ENCODE measurements at places on chromosomes 7 and 10.
A peak's percentile ranks its signal among the peaks of the same experiment; 100 is the strongest.

DNA sequence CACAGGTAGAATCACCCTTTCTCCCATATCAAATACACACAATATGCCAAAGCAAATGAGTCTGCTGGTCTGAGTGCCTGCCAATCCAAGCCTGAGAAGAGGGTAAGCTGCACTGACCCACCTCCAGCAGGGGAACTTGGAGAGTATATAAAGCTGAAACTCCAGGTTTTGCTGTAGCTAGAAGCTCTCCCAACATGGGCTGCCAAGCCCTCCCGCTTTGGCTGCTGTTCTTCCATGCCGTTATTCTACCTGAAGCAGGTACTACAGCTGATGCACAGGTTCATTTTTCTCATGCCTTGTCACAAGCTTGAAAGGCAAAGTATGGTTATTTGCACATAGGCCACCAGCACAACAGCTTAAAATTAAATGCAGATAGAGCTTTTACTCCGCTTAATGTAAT lies 21.5 kb upstream of the C10orf120 start:
- no peak for DNase-seq

GRCh38 chr7:137446025-137446424 lies 102.5 kb upstream of the PTN start:
- DNase-seq = no peak

DNA sequence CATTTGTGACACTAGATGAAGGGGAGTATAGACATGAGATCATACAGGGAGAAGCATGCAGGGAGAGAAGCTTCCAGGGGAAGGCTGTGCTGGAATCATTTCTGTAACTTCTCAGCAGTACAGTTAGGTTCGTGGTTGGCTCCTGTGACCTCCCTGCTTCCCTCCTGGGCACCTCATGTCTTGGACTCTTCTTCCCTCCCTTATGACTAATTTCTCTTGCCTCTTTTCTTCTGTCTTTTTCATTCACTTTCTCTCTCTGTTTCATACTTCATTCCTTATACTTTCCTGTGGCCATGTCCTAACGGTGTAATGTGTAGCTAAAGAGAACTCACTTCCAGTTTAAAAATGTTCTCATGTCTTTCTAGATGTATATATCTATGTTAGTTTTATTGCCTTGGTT lies 19.1 kb upstream of the HKDC1 start:
- no peak for DNase-seq

GRCh38 chr10:70114902-70115301 lies 17.7 kb downstream of the AIFM2 start:
- DNase-seq = no peak

GRCh38 chr10:132817701-132818211 lies 31.8 kb upstream of the NKX6-2 start:
- DNase-seq = no peak

GRCh38 chr7:157886711-157887110 lies 549.9 kb downstream of the DNAJB6 start:
- DNase-seq = no peak

DNA sequence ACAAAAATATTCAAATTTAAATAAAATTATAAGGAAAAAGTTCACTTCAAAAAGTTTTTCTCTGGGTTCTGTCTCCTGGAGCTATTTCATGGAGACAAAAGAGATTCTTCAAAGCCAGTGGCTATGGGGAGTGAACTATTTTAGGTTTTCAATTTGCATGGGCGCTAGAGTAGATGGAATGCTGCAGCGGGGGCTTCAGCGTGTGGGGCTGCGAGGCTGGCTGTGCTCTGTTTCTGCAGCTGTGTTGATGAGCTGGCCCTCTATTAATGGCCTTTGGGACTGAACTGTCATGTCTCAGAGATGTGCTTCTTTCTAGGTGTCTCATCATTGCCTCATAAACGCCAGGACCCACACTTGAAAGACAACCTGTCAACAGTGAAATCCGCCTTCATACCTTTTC lies 108.4 kb upstream of the NPY start:
- DNase-seq = no peak

- no peak for DNase-seq
Measured at GRCh38 chr10:116124777-116125176, 148.2 kb downstream of the GFRA1 start.

- DNase-seq = no peak
Measured at GRCh38 chr7:37045681-37046179, 321.4 kb upstream of the AOAH start.

GRCh38 chr7:22628112-22628511 lies 98.9 kb upstream of the IL6 start:
- DNase-seq = no peak

DNA sequence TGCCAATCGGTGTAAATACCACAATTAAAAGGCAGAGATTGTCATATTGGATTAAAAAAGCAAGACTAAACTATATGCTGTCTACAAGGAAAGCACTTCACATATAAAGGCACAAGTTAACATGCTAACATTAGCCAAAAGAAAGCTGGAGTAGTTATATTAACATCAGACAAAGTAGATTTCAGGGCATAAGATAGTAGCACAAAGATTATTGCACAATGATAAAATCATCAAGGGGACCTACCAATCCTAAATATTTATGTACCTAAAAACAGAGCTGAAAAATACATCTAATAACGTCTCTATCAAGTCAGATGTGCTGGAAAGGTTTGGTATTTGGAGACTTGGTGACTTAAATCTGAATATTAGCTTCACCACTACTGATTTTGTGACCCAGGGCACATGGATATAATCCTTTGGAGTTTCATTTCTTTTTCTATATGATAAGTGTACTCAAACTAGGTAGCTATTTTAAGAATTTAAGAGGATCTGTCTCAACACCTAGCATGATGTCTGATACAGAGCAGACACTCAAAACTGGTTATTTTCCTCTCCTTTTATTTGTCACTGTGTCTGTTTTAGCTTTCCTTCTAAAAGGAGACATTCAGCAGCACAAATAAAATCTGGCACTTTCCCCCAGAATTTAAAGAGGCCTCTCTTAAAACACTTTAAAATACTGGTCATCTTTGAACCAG lies 156.5 kb downstream of the DOCK4 start:
- no peak for DNase-seq

GRCh38 chr7:94792241-94792640 lies 115.2 kb upstream of the PPP1R9A start:
- no peak for DNase-seq

DNA sequence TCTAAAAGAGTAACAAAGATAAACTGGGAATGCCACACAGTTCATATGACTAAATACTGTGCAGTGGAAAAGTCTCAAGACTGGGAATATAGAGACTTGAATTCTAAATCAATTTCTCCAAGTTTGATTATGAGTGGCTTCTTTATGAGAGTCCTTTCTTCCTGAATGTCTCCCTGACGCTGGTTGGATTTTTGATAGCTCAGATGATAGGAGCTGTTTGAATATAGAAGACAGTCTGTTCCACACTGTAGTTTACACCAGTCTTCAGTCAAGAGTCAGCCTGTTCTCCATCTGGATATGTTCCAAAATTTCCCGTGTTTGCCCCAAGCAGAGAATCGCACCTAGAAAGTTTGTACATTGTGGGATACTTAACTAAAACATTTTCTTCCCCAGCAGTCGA lies 173.7 kb downstream of the LRMDA start:
- no peak for DNase-seq

DNA sequence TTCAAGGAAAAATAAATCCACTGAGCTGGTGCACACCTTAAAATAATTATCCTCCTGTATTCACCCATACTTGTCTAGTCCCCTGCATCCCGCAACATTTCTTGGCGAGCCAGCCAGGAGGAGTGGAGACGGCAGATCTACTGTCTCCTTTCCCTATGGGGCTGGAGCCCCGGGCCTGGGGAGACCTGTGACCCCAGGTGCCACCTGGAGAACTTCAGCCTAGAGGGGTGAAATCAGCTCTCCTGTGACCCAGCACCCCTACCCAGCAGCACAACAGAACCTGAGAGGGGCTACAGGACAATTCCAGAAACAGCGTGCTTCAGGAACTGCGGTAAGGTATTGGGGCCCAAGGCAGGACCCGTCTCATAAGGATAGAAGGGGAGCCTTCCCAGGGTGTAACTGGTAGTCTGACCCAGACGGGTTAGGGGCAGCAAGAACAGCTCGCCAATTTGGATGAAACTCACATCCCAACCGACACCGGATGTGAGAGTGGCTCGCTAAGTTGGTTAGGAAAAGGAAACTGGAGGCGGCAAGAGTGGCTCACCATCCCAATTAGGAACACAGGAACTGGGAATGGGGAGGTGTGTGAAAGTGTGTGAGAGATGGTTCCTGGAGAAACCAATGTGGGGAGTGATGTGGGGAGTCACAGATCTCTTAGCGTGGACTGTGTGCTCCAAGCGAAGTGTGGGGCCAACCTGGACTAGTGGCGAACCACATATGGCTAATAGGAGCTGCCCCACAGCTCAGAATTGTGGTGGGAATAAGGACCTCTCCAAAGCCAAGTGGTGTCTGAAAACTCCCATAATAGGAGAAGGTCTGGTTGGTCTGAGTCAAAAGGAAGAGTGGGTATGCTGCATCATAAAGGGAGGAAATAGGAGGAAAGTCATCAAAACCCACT lies 15.1 kb upstream of the DENND2A start:
- DNase-seq = no peak

- no peak for DNase-seq
Measured at GRCh38 chr7:36762394-36762793, 38.1 kb upstream of the AOAH start.

DNA sequence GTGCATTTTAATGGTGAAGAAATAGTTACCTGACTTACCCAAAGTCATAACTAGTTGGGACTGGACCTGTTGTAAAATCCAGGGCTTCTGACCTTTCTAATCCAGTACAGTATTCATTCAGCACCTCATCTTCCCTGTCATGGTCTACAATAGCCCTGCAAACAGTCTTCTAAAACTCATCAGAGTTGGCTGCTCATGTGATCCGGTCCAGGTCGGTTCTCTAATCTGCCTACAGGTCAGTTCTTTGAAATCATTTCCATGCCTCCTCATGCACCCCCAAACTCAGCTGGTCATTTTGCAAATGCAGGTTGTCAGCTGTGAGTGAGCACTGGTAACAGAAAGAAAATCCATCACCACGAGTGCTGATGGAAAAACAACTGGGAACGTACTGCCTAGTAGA lies 451.6 kb upstream of the GALNT17 start:
- DNase-seq = no peak

DNA sequence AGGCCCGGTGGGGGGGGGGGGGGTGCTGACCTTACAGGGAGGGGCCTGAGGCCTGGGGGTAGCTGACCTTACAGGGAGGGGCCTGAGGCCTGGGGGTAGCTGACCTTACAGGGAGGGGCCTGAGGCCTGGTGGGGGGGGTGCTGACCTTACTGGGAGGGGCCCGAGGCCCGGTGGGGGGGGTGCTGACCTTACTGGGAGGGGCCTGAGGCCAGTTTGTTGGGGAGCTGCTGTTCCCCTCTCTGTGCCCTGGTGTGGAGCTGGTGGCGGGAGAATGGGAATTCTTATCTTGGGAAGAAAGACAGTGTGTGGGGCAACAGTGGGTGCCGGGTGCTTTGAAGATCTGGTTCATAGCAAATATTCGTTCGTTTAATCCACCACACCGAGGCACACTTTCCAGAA lies 46.6 kb upstream of the CFAP46 start:
- DNase-seq = no peak

- DNase-seq = peak; percentile 42
Measured at GRCh38 chr7:4791738-4792536, 16.5 kb downstream of the AP5Z1 start.

DNA sequence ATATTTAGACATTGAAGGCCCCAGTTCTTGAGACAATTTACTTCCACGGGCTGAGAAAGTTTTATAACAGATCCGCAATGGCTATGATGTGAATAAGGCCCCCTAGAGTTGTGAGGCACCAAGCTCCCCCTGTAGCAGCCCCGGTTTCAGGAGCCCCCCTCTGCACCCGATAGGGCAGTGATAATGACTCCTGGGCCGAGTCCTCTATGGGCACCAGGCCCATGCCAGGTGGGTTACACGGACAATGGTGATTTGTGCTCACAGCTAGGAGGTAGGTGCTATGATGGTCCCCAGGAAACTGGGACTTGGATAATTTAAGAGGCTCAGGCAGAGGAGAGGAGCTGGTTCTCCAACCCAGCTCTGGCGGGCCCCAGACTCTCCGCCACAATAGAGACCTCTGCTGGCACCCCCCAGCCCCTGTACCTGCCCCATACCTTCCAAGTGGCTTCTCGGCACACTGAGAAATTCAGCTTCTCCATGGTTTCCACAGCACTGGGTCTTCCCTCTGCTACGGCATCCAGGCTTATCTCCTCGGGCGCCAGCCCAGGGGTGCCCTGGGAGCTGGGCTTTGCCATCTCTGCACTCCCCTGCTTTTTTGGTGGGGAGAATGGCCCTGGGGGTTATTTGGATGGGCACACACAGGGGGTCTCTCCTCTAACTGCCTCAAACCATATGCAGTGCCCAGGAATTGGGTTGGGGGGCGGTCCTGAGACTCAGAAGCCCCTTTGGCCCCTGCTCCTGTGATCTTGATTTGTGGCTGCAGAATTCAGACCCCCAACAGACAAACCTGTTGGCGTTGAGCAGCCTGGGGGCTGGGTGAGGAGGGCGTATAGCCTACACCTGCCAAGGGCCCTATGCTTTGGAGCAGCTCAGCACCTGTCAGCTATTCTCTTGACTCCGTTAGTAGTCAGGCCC lies 12.2 kb upstream of the KCP start:
- no peak for DNase-seq

- no peak for DNase-seq
Measured at GRCh38 chr10:35781643-35782035, 139.5 kb upstream of the FZD8 start.

GRCh38 chr7:17186745-17187530 lies 111.5 kb upstream of the AHR start:
- DNase-seq = no peak

- no peak for DNase-seq
Measured at GRCh38 chr7:145016068-145016467, 180.2 kb upstream of the TPK1 start.

DNA sequence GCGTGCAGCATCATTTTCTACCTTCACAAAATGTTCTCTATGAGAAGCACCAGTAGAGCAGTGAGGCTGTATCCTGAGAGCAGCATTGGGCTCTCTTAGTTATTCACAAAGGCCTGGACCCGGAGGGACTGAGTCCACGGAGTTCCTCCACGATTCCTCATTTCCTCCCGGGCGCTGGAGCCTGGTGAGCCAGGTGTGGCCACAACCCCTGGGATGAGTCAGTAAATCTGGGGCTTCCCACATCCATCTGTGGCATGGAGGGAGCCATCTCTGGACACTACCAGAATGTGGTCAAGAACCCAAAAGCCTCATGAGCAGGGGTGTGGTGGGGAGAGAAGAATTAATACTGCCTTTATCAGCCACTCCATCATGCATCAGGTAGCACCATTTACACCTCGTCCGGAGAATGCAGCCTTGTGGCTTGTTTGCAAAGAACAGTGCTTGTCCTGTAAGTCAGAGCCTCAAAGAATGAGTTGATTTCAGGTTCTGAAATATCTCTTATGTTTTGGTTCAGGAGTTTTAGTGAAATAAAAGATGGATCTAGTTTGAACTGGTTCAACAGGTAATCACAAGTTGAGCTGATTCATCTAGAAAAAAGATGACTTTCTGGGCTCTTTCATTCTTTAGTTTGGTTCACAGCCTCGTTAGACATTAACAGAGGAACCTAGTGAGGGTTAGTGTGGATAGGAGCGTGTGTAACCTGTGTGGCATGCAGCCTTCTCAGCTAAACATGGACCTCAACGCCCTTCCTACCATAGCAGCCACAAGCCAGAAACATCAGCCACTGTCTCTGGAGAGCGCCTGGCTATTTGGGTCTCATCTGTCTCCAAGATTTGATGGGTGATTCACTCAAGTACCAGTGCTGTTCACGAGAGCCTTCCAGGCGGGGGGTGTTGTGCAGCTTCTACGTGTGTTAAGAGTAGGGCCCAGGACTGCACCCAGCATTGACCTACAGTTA lies 95.2 kb downstream of the WDR37 start:
- no peak for DNase-seq
